ENCODE measurements at places on chromosomes 5 and 9.

GRCh38 chr9:108874058-108874788 is 12.2 kb downstream of the ACTL7A start:
- no peak for DNase-seq

DNA sequence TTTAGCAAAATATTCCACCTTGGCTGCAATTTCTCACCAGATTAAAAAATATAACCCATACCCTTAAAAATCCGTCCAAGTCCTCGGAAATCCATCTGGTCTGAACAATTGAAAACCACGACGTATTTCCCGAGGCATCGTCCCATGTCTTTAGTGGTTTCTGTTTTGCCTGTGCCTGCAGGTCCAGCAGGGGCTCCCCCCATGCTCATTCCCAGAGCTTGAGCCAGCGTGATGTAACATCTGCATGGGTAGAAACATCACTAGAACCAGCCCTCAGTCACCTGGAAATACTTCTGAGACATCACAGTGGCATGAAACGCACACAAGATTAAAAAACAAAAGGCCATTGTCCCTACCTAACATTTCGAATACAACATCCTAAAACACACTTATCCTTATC is 114.0 kb downstream of the DNAH5 start:
- DNase-seq, result no peak

DNA sequence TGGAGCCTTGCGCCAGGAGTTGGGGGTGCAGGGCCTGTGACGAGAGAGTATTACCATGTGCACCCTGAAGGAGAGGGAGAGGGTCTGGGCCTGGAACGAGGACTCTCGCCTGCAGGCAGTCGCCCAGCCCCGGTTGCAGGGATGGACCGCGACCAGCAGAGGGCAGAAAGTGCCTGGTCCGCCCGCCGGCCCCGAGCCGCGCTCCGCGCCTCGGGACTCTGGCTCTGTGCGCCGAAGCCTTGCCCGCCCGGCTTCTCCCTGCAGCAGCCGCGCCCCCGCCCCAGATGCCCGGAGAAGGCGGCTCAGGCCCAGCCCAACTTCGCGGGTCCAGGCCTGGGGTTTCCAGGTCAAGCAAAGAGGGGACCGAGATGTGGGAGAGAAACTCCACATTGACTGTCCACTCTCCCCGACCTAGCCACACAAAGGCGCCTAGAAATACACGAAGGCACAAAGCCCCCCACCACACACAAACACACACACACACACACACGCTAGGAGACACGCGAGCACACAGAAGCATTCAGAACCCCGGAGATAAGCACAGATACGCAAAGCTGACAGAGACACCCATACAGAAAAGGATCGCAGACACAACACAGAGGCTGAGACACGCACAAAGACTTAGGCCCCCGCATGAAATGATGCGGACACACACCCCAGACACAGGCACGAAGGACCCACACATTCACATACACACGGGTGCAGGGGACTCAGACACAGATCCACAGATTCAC is 2.0 kb upstream of the LMX1B start:
- peak; percentile 6 for DNase-seq

- DNase-seq, result no peak
These were observed 974 bp downstream of the CCDC69 start for GRCh38 chr5:151222790-151223446.

- no peak for DNase-seq
These were observed 78.9 kb downstream of the NSUN2 start for GRCh38 chr5:6553972-6554371.

DNA sequence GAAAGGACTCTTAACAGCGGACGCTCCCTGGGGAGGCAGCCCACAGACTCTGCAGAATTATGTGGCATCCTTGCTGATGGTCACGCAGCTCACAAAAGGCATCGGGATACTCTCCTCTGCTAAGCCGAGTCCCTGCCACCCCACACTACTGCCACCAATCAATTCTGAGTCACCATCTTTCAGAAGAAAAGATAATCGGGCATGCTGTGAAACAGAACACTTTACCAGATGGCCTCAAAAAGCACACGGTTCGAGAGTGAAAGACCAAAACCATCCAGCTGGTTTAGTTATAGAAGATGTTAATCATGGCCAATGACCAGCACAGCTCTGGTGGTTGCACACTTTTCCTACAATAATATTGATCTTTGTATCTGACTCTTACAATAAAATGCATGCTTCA is 136.3 kb downstream of the MYO10 start:
- DNase-seq, result no peak

DNA sequence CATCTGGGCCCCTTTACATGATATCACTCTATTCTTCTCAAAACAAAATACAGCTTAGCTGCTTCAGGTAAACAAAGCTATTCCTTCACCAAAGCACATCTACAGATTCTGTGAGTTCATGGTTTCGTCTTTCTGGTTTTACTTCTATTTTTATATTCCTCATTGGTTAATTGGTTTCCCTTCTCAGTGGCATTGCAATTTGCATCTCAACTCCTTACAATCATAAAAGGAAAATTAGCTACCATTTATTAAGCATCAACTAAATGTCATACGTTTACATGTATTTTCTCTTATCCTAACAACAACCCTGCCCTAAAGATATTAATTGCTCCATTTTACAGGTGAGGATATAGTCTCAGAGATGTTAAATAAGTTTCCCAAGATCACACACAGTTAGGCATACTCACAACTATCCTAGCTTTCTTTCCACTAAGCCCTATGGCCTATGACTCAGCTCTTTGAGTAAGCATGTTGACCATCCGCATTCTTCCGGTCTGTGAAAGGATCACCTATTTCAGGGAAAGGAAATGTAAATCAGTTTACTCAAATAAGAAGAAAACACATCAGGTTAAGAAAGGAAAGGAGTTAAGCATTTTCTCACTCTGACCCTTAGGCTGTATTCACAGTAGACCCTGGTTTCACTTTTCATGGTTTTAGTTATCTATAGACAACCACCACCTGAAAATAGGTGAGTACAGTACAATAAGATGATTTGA is 146.1 kb downstream of the CAAP1 start:
- DNase-seq, result no peak

DNA sequence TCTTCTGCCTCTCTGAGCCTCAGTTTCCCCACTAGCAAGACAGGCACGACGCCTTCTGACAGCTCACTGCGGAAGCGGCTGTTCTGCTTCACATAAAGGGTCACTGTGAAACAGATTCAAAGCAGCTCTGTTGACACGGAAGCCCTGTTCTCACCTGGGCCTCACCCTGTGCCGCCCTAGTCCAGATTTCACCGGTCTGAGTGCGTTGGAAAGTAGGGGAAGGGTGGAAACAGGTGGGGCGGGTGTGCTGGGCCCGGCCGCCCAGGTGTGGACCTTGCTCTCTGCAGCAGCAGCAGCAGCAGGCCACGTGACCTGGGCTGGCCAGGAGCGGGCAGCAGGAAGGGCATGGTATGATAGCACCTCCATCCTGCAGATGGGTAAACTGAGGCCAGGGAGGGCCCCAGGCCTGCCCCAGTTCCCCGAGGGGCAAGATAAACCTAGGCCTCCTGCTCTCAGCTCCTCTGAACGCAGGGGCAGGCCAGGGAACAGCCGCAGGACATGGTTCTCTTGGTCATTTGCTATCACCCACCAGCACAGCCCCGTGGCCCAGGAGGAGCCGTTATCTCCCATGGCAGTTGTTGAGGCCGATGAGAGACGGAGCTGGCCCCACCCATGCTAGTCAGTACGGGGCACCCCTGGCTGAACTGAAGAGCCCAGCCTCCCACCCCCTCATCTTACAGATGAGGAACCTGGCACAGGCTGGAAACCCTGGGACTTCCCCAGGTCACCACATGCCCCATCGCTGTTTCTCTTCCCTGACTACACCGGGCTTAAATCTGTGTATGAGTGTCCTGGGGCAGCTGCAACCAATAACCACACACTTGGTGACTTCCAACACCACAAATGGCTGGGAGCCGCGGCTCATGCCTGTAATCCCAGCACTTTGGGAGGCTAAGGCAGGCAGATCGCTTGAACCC is 12.1 kb downstream of the PTGES2 start:
- DNase-seq, result no peak

GRCh38 chr5:138336952-138337684 is 948 bp upstream of the FAM53C start:
- peak; percentile 43 for DNase-seq

DNA sequence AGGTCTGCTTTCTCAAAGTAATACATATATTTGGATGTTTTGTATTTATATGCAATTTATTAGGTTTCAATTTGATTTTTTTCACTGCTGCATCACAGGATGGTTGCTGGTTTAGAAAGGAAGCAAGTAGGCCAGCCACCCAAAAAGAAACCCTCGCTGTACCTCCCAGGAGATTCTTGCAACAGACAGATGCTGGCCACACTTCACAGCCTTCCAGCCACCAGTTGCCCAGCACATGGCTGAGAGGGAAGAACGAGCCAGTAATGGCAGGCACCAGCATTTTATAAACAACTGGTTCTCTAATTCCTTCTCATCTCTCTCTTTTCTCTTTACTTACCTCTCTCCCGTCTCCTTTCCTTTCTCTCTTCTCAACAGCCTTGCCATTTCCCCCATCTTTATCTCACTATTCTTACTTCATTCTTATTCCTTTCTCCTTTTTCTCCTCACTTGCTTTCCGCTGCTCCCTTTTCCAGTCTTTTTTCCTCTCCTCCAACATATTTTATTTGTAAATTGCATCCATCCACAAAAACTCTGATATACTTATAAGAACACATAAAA is 38.9 kb downstream of the EFNA5 start:
- DNase-seq, result no peak

GRCh38 chr5:168404365-168404764 is 81.9 kb upstream of the RARS1 start:
- DNase-seq, result peak; percentile 94

GRCh38 chr9:112252194-112252593 is 77.1 kb upstream of the SUSD1 start:
- no peak for DNase-seq

DNA sequence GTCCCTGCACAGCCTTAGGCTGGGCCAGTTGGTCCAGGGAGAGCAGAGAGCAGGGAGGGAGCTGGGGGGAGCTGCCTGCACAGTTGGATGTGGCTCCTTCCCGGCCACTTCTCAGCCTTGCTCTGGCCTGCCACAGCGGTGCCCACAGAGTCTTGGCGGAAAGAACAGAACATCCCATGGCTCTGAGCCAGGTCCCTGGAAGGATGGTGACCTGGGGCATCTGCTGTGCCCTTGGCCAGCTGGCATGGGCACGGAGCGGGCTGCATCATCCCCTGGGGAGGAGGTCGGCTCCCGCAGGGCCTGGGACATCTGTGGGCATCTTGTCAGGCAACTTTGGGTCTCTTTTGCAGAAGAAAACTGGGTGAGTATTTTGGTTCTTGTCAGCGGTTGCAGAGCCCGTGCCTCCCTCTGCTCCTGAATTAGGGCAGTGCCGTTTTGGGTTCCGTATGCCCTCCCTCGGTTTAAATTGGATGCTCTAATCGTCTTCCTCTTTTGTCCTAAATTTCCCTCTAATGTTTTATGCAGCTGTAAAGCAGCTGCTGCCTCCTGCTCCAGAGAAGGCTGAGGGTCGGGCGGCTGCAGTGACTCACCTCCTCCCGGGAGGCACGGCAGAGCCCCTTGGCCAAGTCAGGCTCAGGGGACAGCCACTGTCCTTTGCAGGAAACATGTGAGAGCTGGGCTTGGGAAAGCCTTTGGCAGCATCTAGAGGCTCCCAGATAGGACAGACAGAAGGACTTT is 10.5 kb upstream of the NACC2 start:
- DNase-seq, result no peak

DNA sequence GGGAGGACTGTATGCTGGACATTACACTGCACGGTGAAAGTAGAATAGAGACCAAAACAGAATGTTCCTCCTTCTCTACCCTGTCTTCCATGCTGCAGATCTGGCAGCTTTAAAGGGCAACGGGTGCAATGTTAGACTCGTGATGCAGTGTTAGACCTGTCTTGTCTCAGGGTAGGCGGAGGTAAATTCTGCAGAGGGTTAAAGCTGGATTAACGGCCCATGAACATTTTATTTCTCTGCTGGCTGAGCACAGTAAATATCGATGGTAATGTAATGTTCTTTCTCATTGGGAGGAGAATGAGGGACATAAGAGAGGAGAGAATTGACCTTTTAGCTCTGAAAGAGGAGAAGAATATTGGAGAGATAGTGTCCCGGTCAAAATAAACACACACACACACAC is 178.9 kb downstream of the NMUR2 start:
- DNase-seq, result no peak

- no peak for DNase-seq
These were observed 68.1 kb upstream of the SPIN1 start for GRCh38 chr9:88319936-88320747.

DNA sequence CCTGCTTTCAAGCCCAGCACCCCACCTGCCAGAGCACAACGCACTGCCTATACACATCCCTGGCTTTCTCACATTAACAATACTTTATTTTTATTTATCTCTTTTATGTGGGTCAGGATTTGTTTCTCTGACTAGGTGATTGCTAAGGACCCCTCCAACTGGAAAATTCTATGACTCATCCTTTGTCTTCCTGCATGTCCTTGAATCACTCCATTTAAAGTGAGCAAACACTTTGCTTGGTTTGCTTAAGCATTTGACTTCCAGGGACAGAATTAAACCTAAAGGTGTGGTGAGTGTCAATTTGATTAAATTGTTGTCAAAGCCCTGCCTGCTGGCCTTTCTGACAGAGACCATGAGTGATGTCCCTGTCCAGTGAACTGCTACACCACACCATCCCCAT is 536.5 kb upstream of the BRINP1 start:
- no peak for DNase-seq

DNA sequence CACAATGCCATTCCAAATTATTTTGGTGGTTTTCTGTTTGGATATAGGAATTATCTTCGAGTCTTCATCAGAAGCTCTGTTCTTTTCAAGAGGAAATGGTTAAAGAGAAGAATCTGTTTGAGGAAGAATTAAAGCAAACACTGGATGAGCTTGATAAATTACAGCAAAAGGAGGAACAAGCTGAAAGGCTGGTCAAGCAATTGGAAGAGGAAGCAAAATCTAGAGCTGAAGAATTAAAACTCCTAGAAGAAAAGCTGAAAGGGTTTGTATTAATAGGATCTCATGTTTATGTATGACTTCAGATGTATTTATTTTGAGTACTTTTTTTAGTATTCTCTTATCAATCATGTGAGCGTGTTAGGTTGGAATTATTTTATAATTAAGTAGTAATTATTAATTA is 15.0 kb downstream of the HMMR start:
- DNase-seq, result no peak

GRCh38 chr5:124343451-124343867 is 403.0 kb downstream of the ZNF608 start:
- peak; percentile 96 for DNase-seq

GRCh38 chr5:54646356-54647101 is 129.0 kb downstream of the SNX18 start:
- peak; percentile 69 for DNase-seq

GRCh38 chr5:68746643-68747420 is 347.0 kb upstream of the SLC30A5 start:
- DNase-seq, result no peak

GRCh38 chr9:120842685-120843485 is at the start of gene PSMD5:
TSS of gene PSMD5 (minus strand) at chr9:120842922. CDS start at chr9:120842909, 13 bp downstream.
- DNase-seq, result peak; percentile 99

DNA sequence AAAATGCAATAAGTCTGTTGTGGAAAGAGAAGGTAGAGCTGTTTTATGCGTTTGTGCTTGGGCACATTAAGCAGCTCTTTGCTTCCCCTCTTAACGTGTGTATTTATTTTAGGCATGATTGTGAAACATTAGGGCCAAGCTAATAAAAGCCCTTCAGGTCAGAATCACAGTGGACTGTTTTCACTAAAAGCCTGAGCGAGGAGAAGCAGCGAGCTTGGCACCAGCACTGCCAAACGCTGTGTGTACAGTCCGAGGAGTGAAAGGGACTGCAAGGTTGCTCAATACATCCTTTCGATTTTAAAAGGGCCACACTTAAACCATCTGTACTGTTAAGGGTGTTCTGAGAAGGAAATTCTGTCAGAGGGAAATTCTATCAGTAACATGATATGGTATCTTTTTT is 107.2 kb upstream of the CKMT2 start:
- no peak for DNase-seq

GRCh38 chr9:131347376-131348020 is 46.4 kb upstream of the PRRC2B start:
- no peak for DNase-seq

All from skeletal muscle cell (primary cell).